BE2C (cell line): ENCODE measurements at places on chromosomes 1 and 21.

GRCh38 chr1:86468501-86468977 is at the start of gene CLCA1:
Gene CLCA1, plus strand, starts transcription at chr1:86468927. Its CDS starts 45 bp downstream, at chr1:86468972.
- no peak for DNase-seq

DNA sequence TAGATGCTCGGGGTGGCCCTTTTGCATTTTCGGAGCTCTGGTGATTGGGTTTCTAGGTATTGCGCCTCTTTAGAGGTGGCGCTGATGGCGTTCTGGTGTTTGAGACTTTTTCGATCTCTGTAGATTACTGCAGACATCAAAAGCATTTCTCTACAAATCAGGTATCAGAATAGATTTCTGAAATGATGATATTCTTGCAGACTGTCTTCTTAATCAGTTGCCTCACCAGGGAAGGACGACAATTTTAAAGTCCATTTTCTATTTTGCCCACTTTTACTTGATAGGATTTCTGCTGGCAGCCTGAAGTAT is 65.2 kb upstream of the VAMP3 start:
- no peak for DNase-seq

- no peak for DNase-seq
These were observed 430.1 kb downstream of the KCNT2 start for GRCh38 chr1:196178083-196178635.

DNA sequence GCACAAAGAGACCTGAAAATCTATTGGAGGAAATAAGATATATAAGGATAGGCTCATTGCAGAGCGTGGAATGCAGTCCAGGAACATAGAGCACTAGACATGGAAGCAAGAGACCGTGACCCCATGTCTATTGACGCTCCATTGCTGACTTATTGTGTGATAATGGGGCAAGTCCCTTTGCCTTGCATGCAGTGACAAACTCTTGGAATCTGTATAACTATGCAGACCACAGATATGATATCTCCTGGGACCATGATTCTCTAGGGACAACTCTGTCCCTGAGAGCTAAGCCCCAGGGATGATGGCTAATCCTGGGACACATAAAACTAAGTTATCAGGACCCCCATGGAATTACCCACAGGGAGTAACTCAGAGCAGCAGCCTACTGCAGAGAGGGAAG is 73.1 kb upstream of the PRDX6 start:
- no peak for DNase-seq

DNA sequence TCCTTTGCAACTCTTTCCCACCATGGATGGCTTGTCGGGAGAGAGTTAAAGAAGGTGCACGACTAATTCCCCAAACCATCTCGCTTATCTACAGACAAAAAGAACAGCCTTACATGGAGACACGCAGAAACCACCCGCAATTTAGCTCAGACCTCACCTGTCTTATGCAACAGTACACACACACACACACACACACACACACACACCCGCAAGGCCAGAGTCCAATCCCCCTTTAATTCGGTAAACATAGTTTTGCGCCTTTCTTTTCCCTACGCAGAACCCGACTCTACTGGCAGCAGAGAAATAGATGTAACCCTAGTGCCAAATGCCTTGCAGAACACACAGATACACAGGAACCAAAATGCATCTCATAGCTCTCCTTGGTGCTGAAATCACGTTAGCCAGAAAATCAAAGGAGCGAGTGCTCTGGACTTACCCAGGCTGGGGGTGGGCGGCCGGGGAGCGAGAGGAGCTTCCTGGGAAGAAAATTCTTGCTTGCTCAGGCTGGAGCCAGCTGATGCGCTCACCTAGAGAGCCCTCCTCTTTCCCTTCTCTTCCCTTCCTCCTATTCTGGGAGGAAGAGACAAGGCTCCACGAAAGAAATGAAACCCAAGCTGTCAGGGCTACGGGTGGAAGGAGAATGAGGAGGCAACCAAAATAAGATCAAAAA is 470 bp downstream of the TNR start:
- DNase-seq, result no peak

- DNase-seq, result peak; percentile 82
These were observed 88.4 kb downstream of the DPYD start for GRCh38 chr1:97832481-97832880.

GRCh38 chr1:59631561-59632255 is 183.0 kb upstream of the HOOK1 start:
- DNase-seq, result no peak

DNA sequence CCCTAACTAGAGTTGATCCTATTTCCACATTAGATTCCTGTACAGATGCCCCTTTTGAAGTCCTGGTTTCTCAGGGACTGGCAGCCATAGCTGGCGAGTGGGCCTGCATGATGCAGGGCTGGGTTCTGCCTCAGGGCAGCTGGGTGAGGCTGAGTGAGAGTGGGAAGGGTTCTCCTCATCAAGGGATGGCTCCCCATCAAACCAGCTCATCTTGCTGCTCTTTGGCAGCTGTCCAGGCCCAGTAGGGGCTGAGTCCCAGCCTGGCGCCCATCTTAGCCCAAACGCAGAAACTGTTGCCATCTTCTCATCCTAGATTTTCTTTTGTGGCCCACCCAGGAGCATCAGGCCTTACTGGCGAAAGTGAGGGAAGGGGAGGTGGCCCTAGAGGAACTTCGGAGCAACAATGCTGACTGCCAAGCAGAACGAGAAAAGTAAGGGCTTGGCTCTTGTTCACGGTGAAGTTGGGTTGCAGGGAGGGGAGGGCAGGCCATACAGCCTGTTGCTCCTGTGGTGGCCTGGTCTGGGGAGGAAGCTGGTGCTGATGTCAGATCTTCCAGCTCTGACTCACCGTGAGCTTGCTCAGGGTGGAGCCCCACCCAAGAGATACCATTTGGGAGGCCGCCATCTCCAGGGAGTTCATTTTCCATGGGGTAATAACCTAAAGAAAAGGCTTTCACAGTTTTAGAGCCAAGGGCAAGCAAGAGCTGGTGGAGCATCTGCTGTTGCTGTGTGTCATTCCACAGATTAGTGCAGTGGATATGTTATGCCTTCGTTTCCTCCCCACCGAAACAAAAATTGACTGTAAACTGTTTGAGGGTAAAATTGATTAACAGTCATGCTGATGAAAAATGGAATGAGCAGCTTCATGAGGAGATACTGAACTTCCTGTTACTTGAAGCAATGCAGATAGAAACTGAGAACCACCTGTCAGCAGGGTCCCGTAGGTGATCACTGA is 34.7 kb downstream of the TUFT1 start:
- DNase-seq, result no peak

GRCh38 chr1:157844089-157844830 is 2.7 kb upstream of the CD5L start:
- no peak for DNase-seq

- no peak for DNase-seq
These were observed 14.4 kb upstream of the SELP start for GRCh38 chr1:169644297-169644696.

- DNase-seq, result no peak
These were observed 8.7 kb upstream of the C2CD2 start for GRCh38 chr21:41962425-41962966.

DNA sequence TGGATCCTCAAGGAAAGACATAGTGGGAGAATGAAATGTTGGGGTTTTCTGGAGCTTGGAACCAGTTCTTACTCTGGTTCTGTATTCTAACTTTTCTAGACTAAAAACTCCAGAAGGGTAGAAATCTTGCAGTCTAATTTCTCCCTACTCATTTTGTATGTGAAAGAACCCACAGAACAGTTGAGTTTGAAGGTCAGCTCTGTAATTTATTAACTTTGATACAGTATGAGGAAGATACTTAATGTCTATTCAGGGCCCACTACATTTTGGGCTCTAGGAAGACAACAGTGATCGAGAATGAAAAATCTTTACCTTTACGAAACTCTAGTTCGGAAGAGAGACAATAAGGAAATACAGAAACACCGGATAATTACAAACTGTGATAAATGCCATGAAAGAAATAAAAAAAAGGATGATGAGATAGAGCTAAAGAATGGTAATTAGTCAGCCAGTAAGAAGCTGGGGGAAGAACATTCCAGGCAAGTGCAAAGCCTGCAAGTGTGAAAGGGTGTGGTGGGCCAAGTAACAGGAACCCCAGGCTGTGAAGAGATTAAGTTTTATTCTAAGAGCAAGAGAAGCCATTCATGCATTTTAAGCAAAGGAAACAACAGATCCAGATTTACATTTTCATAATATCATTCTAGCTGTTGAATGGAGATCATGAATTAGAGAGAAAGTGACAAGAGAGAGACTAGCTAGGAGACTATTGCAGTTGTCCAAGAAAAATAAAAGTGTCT is 159.9 kb upstream of the HMCN1 start:
- DNase-seq, result no peak

DNA sequence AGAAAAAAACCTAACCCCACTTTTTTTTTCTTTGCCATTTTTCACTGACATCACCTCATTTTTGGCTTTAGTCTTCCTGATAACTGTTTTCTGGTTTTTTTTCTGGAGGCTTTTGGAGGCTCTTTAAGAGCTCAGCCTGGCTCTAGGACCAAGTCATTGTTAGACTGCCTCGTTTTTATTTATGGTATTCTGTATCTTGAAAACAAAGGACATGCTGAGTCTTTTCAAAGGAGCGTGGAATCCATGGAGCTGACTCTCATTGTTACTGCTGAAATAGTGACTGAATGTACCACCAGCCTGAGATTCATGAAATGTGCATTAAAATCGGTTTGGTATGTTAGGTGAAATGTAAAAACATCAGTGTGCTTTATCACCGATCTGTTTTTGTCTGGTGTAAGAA is 28.0 kb downstream of the RASAL2 start:
- DNase-seq, result no peak

- DNase-seq, result no peak
These were observed 180.7 kb upstream of the SGIP1 start for GRCh38 chr1:66353257-66353656.

- DNase-seq, result no peak
These were observed 13.1 kb upstream of the KYAT3 start for GRCh38 chr1:89005286-89006151.

DNA sequence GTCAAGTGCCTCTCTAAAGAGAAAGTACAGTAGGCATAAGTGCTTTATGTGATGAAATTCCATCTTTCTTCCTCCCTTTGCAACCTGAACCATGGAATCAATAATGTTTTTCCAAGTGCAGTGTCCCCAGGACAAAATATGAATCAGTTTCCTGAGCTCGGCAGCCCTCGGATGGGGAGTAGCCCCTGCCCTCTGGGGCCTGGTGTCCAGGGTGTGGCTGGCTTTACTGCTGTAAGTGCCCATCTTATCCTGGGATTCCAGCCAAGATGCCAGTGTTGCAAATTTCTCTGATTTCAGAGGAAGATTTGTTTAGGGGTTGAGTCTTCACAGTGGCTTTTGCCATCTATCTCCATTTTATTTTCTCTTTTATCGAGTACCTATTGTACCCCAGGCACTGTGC is 40.5 kb upstream of the SRP9 start:
- peak; percentile 21 for DNase-seq

- no peak for DNase-seq
These were observed 34.7 kb upstream of the RIPK4 start for GRCh38 chr21:41801321-41802197.

- no peak for DNase-seq
These were observed 5.1 kb upstream of the DCAF8 start for GRCh38 chr1:160267284-160267991.

- DNase-seq, result peak; percentile 79
These were observed 723 bp downstream of the CDC42BPA start for GRCh38 chr1:227317523-227318015.

DNA sequence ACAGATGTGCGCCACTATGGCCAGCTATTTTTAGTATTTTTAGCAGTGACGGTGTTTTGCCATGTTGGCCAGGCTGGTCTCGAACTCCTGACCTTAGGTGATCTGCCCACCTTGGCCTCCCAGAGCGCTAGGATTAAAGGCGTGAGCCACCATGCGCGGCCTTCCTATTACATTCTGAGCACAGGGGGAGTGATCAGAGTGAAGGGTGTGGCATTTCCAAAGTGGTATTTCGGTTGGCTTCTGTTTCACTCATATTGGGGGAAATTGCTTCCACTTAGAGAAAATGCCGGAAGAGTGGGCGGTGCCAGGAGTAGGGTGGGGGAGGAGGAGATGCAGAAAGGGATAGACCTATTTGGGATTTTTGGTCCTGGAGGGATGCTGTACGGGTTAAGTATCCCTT is 4.3 kb downstream of the PIK3CD start:
- no peak for DNase-seq

DNA sequence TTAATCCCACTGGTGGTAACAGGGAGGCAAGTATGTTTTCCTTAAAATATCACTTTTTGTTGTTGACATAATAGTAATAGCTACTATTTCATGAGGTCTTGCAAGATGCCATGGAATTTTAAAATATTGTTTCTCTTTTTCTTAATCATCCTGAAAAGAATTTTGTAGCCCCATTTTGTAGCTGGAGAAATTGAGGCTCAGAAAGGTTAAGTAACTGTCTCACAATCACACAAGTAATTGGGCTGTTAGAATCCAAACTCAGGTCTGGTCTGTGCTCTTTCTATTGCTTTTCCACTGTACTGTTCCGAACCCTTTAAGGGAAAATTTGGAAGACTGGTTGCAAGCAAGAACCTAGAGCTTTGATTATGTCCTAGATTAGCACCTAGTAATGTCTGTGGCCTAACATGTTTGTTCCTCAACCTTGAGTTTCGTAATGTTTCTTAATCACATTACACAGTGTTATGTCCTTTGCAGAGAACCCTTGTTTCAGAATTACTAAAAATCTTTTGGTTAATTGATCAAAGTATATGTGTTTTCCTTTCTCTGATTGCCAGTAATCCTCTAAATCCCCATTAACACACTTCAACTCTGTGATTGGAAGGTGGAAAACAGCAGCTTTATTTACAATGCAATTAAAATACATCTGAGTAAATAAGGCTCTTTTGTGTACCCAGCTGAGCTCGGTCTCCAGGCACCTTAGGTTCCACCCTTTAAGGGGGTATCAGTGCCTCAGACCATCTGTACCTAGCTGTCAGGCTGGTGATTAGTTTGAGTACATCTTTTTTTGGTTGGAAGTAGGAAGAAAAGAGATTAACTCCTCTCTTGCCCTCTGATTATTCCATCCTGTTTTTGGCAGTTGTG is 10.4 kb downstream of the LRRC42 start:
- no peak for DNase-seq

DNA sequence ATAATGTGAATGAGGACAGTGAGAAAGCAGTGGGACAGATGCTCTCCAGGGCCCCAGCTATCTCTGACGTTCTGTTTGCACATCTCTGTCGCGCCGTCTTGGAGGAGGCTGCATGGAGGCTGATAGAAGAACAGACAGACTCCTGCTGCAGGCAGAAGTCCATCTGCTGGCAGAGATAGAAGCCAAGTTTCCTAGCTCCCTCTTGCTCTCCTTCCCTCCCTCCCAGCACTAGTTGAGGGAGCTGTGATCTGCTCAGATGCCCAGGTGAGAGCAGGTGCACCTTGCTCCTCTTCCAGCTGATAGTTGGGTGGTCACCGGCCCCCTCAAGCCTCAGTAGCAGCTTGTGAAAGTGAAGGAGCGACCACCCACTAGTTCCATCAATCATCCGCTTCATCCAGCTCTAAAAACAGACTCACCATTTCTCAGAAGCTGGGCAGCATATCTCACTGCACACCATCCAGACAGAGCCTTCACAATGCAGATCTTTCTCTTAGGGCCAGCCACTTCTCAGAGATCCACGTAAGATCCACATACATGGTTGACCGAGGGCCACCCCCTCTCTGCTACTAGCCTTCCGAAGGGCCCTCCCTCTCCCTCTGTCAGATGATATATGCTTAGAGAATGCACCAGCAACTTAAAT is 12.9 kb downstream of the LRRN2 start:
- no peak for DNase-seq

DNA sequence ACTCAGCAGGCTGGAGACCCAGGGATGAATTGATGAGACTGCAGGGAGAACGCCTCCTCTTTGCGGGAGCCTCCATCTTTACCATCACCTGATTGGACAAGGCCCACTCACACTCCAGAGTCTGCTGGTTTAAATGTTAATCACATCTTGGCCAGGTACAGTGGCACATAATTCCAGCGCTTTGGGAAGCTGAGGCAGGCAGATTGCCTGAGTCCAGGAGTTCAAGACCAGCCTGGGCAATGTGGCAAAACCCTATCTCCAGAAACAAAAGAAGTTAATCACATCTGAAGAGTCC is 121.8 kb upstream of the C1orf174 start:
- DNase-seq, result no peak
